Cardiac muscle cell (in vitro differentiated cells and primary cell): ENCODE measurements at places on chromosomes 6 and 20. TPM values are rescaled to one million over a fixed set of nuclear protein-coding genes. Genes with fewer than 3 reads are reported as not detected.

Gene SNX3
- 322 and 402 TPM in 2 replicates for polyA plus RNA-seq

- no peaks in the 10 kb centered on the region for H3K4me1 ChIP-seq
- no peak overlapping the region for H3K4me3 ChIP-seq
- H3K36me3 ChIP-seq, result no peaks in the 10 kb centered on the region
- H3K27me3 ChIP-seq, result no peaks in the 10 kb centered on the region
- DNase-seq, result no peak
- H3K27ac ChIP-seq, result no peak overlapping the region
Observed at GRCh38 chr6:144411531-144412165, 126.5 kb downstream of the UTRN start.

DNA sequence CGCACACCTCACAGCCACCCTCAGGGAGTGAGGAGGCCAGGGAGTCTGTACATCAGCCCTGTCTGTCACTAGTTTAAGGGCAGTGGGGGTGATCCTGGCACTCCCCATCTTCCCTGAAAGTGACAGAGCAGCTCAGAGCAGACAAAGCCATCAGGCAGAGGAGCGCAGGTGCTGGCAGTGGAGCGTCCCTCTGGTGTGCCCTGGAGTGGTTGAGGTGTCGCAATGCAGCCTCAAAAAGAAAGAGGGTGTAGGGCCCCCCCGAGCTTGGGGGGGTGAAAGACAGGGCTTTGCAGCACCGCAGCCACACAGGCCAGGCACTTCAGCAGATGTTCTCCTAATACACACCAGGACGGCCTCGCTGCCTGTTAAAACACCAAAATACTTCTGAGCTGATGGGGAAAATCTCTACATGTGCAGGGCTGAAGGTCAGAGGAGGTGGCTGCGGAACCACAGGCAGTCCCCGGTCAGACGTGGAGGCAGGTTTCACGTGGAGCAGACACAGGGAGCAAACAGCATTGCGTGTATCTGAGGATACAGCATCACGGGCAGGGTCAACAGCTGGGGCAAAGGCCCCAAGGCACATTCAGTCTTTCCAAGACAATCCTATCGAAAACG is 69.5 kb downstream of the PREX1 start:
- no peak for DNase-seq
- H3K36me3 ChIP-seq, result no peaks in the 10 kb centered on the region
- no peaks in the 10 kb centered on the region for H3K4me1 ChIP-seq
- no peak overlapping the region for H3K27ac ChIP-seq
- no peak overlapping the region for H3K4me3 ChIP-seq
- H3K27me3 ChIP-seq, result no peaks in the 10 kb centered on the region

- H3K27me3 ChIP-seq, result no peaks in the 10 kb centered on the region
- no peak overlapping the region for H3K4me3 ChIP-seq
- DNase-seq, result no peak
Observed at GRCh38 chr20:7959484-7959883, 19.2 kb upstream of the HAO1 start.

GRCh38 chr20:39874049-39874893 is 814.8 kb downstream of the MAFB start:
- peaks cover 29% of the 10 kb centered on the region for H3K4me1 ChIP-seq
- no peak overlapping the region for H3K27ac ChIP-seq
- H3K27me3 ChIP-seq, result no peaks in the 10 kb centered on the region
- no peaks in the 10 kb centered on the region for H3K36me3 ChIP-seq
- no peak overlapping the region for H3K4me3 ChIP-seq

DNA sequence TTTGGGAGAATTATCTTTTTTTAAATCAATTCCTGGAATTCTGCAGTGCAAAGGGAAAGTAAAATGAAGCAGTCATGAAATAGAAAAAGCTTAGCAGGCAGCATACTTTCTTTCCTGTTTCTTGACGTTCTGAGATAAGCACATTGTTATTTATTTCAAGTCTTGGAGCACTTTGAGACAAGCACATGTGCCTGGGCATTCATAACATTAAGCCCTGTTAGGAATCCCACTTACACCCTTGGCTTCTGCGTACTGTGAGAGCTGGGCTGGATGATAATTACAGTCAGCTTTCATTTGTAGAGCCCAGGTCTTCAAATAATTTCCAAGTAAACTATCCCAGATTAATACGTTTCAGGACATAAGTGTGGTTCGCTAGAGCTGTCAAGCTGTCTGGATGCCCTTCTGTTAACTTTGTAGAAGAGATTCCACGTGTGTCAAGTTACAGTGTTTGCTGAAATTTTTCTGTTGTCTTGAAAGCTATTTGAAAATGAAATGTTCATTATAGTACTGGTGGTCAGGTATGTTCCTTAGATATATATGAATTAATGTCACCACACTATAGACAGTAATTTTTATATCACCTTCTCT is 8.9 kb downstream of the FARS2 start:
- peak overlapping the region; percentile 3 for H3K27ac ChIP-seq
- H3K4me1 ChIP-seq, result peaks cover 13% of the 10 kb centered on the region
- no peaks in the 10 kb centered on the region for H3K36me3 ChIP-seq
- H3K4me3 ChIP-seq, result no peak overlapping the region
- DNase-seq, result peak; percentile 15

Gene LHFPL5
- not detected in 2 replicates for polyA plus RNA-seq

- H3K4me3 ChIP-seq, result no peak overlapping the region
- no peaks in the 10 kb centered on the region for H3K4me1 ChIP-seq
- H3K36me3 ChIP-seq, result no peaks in the 10 kb centered on the region
- H3K27ac ChIP-seq, result no peak overlapping the region
Observed at GRCh38 chr6:138250513-138251247, 32.4 kb upstream of the PBOV1 start.
